Ascending aorta (tissue), 2 donors: ENCODE measurements at places on chromosomes 3 and 15. TPM values are rescaled to one million over a fixed set of nuclear protein-coding genes. Genes with fewer than 3 reads are reported as not detected.
A peak's percentile ranks its signal among the peaks of the same experiment; 100 is the strongest.

Gene KBTBD8
- not detected for total RNA-seq

GRCh38 chr15:25887870-25888269 is 24.7 kb upstream of the ATP10A start:
- no peaks in the 10 kb centered on the region for H3K27me3 ChIP-seq
- H3K36me3 ChIP-seq, result no peaks in the 10 kb centered on the region
- no peak for DNase-seq

- H3K4me1 ChIP-seq, result no peaks in the 10 kb centered on the region
- H3K4me3 ChIP-seq, result peak overlapping the region; percentile 80
- H3K27me3 ChIP-seq, result no peaks in the 10 kb centered on the region
- DNase-seq, result no peak
- peak overlapping the region; percentile 72 for H3K27ac ChIP-seq
- no peaks in the 10 kb centered on the region for H3K36me3 ChIP-seq
Measured at GRCh38 chr15:55741833-55742497, 987 bp downstream of the PRTG start.

GRCh38 chr3:141763088-141763750 is at the start of gene GRK7:
TSS of gene GRK7 (plus strand) at chr3:141763408. CDS start at chr3:141778285, 14,877 bp downstream.
- H3K4me1 ChIP-seq, result no peaks in the 10 kb centered on the region
- no peak for DNase-seq
- H3K27ac ChIP-seq, result no peak within 1 kb of the TSS
- no peaks in the 10 kb centered on the region for H3K36me3 ChIP-seq
- no peaks in the 10 kb centered on the region for H3K27me3 ChIP-seq

DNA sequence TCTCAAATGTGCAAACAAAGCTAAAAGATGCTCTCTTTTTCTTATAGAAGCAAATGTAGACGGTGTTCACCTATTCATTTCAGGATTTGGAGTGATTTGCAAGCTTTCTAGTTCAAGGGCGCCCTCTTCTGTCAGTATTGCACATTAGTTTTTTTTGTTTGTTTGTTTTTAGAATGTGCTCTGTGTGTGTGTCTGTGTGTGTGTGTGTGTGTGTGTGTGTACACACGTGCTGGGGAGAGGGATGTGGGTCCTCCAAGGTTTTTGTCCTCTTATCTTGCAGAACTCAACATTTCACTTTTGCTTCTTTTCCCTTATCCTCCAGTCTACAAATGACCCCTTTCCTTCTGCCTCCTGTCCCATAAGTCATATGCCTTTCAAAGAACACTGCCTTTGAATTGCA is 23.5 kb downstream of the DNAH1 start:
- no peak overlapping the region for H3K27ac ChIP-seq
- H3K27me3 ChIP-seq, result no peaks in the 10 kb centered on the region
- no peak for DNase-seq
- H3K36me3 ChIP-seq, result no peaks in the 10 kb centered on the region

DNA sequence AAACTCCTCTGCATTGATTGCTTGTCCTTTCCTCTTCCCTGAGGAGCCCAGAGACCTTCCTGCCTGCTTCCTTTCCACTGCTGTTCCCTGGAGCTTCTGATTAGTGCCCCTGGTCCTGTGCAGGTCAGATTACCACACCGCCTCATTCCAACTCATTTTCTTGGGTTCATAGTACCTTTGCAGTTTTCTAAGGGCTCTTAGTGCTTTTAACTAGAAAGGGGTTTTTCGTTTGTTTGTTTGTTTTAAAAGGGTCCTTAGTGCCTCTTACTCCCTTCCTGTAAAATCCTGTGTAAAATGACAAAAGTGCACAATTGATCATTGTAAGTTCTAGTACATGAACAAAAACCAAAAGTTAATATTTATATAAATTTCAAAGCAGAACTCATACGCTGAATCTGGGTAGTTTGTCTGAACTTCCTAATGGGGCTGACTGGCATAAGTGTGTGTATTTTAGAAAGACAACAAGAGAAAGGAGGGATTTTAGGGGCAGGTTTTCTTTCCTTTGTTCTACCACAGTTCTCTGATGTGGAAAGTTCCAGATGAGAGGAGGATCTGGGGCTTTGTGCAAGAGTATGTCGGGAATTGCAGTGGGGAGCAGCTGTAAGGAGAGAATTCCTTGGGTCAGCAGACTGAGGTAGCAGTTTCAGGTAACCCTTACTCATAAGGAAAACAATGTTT is 30.6 kb downstream of the SNRK start:
- no peaks in the 10 kb centered on the region for H3K4me1 ChIP-seq
- H3K27me3 ChIP-seq, result no peaks in the 10 kb centered on the region
- H3K27ac ChIP-seq, result no peak overlapping the region
- no peaks in the 10 kb centered on the region for H3K36me3 ChIP-seq

- H3K27me3 ChIP-seq, result no peaks in the 10 kb centered on the region
- no peaks in the 10 kb centered on the region for H3K36me3 ChIP-seq
- no peak for DNase-seq
- H3K27ac ChIP-seq, result no peak overlapping the region
Measured at GRCh38 chr3:121431726-121432517, 113.9 kb downstream of the POLQ start.

DNA sequence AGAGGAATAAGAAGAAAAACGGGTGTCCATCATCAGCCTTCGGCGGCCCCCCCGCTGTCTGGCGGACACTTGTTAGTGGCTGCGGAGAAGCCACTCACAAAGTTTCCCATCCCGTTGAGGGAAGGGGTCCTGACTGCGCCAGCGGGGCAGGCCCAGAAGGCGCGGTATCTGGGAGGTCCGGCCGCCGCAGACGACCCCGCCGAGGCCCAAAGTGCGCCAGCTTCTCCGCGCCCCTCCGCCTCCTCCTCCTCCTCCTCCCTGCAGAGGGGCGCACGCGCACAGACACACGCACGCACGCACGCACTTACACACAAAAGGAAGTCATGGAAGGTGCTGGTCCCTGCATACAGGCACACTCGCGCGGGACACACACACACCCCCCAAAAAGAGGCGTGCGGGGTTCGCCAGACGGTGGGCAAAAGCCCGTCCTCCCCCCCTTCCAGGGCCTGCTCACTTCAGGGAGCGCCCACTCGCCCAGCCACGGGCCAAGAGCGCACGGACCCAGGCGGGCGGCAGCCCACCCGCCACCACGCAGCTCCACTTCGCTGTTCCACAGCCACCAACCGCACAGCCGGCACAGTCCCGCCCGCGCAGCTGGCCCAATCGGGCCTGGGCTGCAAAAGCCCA is 18.0 kb downstream of the ZNF148 start:
- H3K4me1 ChIP-seq, result peaks cover 12% of the 10 kb centered on the region
- H3K36me3 ChIP-seq, result no peaks in the 10 kb centered on the region
- no peaks in the 10 kb centered on the region for H3K27me3 ChIP-seq
- no peak for DNase-seq
- peak overlapping the region; percentile 72 for H3K27ac ChIP-seq

DNA sequence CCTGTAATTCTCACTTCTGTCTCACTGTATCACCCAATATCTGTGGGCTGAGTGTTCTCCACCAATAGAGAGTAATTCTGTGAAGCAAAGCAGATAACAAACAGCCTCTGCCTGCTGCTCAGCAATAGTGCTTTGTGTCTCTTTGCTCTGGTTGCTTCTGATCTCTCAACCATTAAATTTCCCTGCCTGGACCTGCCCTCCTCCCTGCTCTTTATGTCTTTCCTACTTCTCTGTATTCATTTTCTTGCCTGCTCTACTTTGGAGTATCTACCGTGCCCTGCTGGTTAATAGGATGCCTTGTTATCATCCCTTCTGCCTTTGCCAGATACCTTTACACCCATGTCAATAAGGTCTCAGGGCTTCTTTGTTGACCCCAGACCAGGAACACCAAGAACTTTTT is 102.9 kb upstream of the CGNL1 start:
- peaks cover 26% of the 10 kb centered on the region for H3K36me3 ChIP-seq
- no peak for DNase-seq
- H3K4me1 ChIP-seq, result no peaks in the 10 kb centered on the region
- no peaks in the 10 kb centered on the region for H3K27me3 ChIP-seq
- no peak overlapping the region for H3K4me3 ChIP-seq
